ENCODE measurements at places on chromosomes 16 and 17. TPM values are rescaled to one million over a fixed set of nuclear protein-coding genes. Genes with fewer than 3 reads are reported as not detected.

METTL26 gene
- 41.7 TPM for total RNA-seq

GPR142 gene
- not detected for total RNA-seq

C16orf96 gene
- 0.70 TPM for total RNA-seq

TAT gene
- not detected for total RNA-seq

ALDOA gene
- 1,619 TPM for total RNA-seq

PITPNM3 gene
- total RNA-seq = 0.51 TPM

DHX40 gene
- total RNA-seq = 33.8 TPM

GRCh38 chr16:65125871-65126270, 4.0 kb upstream of the CDH11 start:
- no peak for DNase-seq

DNA sequence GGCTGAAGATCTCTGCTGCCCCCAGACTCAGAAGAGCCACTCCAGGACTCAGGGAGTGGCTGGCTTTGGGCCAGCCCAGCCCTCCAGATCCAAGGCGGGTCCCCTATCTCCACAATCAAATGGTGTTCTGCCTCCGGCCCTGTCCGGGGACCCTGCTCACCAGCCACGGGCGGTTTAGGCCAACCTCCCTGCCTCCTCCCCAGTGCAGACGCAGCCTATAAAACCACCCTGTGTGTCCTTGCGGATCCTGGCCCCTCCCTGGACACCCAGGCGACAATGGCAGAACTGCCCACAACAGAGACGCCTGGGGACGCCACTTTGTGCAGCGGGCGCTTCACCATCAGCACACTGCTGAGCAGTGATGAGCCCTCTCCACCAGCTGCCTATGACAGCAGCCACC, at the start of gene SLC12A3:
SLC12A3 (plus strand) TSS at position 248 of the 400 bp plus-strand sequence; CDS start at position 277, 29 bp downstream.
- DNase-seq = no peak

GRCh38 chr16:83737729-83738354, 69.9 kb upstream of the HSBP1 start:
- DNase-seq = no peak

GRCh38 chr16:281660-282255, 1.2 kb upstream of the PDIA2 start:
- no peak for DNase-seq

- no peak for DNase-seq
These were observed 290.4 kb downstream of the FOXL1 start for GRCh38 chr16:86868786-86869185.

DNA sequence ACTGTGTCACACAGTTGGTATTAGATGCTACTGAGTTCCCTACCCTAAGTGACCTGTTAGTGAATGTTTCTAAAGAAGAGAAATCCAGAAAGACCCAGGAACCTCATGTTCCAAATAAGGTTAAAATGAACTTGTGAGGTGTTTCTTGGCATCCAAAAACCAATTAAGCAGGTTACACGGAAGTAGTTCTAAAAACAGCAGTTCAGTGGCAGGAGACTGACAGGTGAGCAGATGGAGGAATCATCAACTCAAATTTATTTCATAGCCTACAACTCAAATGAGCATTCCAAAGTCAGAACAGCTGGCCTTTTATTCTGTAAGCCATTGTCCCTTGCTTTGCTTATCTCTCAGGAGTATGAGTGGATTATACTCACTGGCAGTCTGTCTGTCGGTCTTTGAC, 188.3 kb downstream of the IRX3 start:
- DNase-seq = no peak

GRCh38 chr17:4440690-4441686, 7.2 kb downstream of the SPNS3 start:
- no peak for DNase-seq

GRCh38 chr17:80859002-80859941, 132.4 kb upstream of the CHMP6 start:
- no peak for DNase-seq

- DNase-seq = no peak
These were observed 36.4 kb downstream of the JPH3 start for GRCh38 chr16:87638736-87639135.

DNA sequence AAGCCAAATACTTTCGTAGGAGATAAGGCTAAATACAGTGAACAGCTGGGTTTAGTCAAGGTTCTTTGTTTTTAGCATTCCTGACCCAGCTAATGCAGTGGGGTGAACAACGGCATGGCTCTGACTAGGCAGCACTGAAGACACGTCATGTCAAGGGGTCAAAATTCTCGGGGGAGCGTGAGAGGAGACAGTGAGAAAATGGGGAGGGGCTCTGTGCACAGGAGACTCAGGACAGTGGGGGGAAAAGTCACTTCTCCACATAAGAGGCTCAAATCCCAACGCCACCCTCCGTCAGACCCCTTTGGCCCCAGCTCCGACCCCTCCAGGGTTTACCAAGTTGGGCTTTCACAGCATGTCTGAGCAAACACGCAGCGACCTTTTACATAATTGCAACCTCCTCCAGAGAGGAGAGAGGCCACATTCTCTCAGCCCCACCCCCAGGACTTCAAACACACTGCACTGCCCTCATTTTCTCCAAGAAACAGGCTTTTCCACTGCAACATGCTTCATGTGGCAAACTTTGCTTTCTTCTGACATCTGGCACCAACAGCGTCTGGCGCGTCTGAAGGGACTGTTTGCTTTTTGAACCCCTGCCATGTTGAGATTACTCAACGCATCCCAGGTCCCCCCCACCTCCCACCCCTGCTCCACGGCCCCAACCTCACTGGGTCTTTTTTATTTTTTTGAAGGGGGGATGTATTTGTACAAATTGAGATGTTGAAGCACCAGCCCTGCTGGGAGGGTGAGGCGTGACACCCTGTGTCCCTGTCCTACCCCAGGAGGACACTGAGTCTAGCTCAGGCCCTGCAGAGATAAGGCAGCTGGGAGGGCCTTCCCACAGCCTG, 30.0 kb downstream of the AXIN2 start:
- DNase-seq = no peak

DNA sequence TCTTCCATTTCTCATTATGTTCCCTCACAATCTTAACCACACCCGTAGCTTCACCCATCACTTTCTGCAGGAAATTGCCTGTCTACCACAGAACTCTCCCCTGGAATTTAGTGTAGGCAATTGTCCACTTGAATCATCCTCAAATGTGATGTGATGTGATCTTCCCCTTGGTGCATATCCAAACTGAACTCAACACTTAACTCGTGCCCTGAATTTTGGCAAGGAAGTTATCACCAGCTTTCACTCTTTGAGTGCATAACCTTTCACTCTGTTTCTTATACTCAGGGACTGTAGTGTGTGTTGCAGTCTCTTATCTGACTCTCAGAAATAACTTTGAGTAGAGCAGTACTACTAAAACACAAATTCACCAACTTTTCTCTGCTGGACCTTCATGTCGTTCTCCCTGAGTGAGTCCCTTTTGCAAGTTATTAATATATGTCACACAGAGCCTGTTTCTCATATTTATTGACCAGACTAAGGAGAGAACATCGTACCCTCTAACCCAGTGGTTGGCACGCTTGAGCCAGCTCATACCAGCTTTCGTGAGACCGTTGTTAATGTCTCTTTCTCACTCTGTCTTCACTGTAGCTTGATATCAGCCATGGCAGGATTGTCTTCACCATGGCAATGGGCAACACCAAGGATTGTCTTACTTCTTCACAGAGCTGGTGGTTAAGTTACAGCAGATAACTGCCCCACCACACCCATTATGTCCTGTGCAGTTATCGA, 558.9 kb upstream of the HSBP1 start:
- DNase-seq = no peak

DNA sequence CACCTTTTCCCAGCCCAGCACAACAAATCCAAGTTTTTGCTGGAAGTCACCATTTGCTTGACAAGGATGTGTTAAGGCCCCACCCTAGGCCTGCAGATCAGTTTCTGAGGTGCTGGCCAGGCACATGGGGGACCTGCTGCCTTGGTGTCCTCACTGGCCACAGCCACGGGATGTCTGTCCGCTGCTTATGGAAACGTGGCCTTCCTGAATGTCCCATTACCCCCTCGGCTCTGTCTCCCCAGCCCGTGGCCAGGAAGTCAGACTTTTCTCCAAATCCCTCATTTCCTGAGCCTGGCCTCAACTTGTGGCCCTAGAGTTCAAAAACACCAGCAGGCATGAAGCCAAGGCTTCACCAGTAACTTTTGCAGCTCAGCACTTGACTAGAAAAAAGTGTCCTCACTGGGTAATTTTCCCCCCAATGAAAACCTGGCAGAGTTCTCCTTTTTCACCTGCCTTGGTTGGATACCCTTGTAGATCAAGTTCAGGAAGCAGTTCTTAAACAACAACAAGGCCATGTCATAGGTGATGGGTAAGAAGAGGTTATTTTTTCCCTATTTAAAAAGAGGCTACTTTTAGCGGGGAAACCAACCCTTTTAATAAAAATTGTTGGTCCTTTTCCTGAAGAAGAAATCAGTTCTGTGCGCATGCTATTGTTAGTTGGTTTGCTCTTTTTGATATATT, 80.8 kb downstream of the SOCS1 start:
- DNase-seq = no peak

- peak; percentile 34 for DNase-seq
These were observed 19.2 kb downstream of the GJD3 start for GRCh38 chr17:40345161-40345993.

DNA sequence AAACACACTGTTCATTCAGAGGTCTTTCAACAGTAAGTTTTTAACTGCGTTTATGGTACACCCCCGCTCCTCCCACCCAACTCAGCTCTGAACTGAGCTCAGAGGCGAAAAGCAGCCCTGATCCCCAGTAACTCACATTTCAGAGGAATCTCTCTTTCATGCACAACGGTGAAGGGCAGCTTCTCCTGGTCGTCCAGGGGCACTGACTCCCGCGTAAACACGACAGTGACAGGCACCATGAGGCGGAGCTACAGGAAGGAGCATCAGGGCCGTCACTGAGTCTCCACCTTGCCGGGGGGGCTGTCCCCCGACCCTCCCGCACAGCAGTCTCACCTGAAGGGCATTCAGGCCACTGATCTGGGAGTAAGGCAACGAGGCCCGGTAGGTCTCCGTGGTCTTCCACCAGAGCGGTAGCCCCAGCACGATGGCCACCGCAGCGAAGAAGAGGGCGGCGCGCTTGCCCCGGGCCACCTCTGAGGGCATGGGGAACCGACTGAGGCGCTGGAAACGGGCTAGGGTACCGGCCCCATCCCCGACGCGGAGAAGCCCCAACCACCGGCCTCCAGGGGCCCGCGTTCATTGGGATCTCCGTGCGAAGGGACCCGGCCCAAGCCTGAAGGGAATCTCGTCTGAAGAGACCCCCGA, 486 bp downstream of the PIGS start:
- peak; percentile 54 for DNase-seq

DNA sequence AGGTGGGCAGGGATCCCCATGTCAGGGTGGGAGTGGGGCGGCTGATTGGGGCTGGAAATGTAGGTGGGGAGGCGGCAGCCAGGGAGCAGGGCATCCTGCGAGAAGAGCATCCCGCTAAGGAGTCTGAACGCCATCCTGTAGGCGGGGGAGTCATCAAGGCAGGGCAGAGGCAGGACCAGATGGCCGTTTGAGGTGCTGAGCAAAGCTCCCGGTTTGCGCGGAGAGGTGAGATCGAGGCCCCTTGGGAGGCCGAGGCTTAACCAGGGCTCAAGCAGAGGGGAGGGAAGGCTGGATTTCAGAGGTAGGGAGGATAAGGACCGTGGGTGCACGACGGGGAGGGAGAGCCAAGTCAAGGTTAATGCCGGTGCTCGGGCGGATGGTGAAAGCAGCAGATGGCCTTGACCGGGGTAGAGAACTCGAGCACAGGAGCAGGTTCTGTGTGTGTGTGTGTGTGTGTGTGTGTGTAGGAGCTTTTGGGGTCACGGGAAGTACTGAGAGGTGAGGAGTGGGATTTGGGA, 472 bp upstream of the NME2 start:
- DNase-seq = peak; percentile 5

GRCh38 chr16:86514481-86515376, 4.4 kb downstream of the FOXF1 start:
- no peak for DNase-seq

DNA sequence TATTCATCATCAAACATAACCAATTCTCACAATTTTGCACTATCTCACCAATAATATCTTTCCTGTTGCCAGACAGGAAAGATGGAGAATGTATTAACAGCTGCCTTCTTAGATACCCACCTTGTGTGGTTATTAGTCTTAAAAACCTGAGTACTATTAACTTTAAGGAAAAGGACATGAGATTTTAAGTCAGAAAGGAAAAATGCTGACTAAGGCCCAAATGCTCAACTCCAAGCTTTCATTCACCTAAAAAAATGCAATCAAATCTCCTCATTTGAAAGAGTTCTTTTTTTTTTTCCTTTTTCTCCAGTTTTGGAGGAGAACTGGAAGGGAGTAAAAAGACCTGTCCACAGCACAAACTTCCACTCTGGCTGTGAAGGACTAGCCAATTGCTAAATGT, 61.3 kb upstream of the PHOSPHO1 start:
- DNase-seq = no peak

DNA sequence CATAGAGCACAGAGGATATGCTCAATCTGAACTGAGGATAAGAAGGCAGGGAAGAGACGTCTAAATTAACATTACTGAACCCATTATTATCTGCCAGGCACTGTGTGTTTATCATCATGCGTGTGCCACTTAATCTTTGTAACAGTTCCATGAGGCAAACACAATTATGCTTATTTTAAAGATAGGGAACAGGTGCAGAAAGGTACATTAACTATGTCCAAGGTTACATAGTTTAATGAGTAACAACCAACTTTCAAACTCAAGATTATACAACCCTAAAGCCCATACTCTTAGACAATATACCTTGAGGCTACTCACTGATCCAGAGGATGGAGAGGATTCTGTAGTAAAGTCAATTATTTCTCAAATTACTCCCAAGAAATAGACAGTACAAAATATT, 43.2 kb downstream of the STH start:
- DNase-seq = no peak

GRCh38 chr17:76791053-76791980, 53.4 kb downstream of the MFSD11 start:
- DNase-seq = peak; percentile 15

DNA sequence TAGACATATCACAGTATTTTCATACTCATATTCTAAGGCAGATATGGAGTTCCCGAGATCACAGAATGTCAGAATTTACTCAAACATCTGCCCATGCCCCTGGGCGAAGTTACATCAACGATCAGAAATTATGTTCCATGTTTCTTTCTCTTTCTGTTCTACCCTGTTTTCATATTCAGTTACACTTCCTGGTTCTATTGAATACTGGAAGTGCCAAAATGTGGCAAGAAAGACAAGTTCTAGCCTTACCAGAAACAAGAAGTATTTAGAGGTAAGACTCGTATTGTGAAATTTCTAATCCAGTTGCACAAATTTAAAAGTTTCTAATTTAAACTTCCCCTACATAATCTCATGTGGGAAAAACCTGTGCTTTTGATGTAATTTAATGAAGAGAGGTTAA, 36.1 kb downstream of the KCNJ2 start:
- no peak for DNase-seq

DNA sequence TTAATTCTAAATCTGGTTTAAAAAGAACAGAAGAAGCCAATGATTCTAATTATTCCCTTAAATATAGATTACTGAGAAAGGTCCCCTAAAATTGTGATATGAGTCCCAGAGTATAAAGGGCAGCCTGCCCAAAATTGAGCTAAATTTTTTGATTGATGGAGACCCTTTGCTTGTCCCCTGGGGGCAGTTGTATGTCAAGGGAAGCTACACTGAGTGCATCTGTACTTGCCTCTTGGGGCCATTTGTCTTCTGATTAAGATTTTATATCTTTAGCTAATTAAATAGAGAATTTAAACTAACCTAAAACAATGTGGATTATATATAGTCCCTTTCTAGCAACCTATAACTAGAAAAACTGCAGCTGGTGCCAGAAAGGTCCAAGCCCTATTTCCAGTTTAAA, 12.6 kb downstream of the BLMH start:
- no peak for DNase-seq

Measured in naive thymus-derived CD4-positive, alpha-beta T cell (primary cell).